ENCODE measurements at places on chromosomes 11 and 22.

DNA sequence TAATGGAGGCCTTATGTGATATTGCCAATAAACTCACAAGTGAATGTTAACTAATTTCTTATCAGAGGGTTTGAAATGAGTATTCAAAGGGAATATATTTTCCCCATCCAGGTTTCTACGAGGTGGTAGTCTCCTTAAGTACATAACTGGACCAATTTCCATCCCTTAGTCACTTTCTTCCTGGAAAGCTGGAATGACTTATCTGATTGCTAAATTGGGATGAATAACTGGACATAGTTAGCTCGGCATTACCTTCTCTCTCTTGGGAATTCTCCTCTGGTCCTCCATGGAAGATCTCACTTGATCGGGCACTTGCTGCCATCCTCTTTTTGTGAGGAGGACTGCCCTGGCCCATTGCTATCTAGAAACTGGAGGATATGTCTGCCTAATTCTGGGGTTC lies 109.1 kb downstream of the TRPC6 start:
- H3K4me1 ChIP-seq, result no peaks in the 10 kb centered on the region
- no peaks in the 10 kb centered on the region for H3K27me3 ChIP-seq
- H3K36me3 ChIP-seq, result no peaks in the 10 kb centered on the region
- H3K27ac ChIP-seq, result no peak overlapping the region

DNA sequence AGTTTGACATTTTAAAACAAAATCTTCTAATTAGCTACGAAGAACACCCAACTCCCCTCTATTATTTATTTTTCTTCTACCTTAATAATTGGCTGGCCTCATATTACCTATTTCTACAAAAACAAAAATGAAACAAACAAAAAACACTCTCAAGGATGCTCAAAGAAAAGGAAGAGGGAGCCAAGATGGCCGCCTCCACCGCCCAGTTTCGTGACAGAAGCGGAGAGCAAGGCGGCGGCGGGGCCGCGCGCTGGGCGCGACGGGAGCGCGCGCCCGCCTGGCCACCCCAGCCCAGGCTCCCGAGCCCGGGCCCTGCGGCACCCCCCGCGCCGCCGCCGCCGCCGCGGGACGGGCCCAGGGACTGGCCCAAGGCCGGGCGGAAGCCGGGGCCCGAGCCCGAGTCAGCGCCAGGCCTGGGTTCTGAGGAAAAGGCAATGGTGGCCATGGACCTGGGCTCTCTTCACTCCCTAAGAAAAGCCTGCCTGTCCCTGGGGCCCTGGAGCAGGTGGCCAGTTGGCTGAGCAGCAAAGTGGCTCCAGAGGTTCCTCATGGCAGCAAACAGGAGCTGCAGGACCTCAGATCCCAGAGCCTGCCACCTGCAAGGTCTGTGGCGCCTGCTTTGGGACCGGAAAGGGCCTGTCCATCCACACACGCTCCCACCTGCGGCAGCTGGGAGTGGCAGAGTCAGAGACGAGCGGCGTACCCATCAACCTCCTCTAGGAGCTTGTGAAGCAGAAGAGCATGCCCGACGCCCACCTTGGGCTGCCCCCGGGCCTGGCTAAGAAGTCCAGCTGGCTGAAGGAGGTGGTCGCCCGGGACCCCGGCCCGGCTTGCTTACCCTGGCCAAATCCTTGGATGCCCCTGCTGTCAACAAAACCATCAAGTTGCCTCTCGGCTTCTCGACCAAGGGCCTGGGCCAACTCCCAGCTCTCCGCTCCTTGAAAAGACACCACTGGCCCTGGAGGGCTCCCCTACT lies 543.2 kb upstream of the CCDC179 start:
- no peak overlapping the region for H3K27ac ChIP-seq
- no peaks in the 10 kb centered on the region for H3K27me3 ChIP-seq
- DNase-seq, result no peak
- no peaks in the 10 kb centered on the region for H3K4me1 ChIP-seq
- H3K4me3 ChIP-seq, result no peak overlapping the region

- H3K27me3 ChIP-seq, result no peaks in the 10 kb centered on the region
- no peak overlapping the region for H3K27ac ChIP-seq
- no peak for DNase-seq
- H3K36me3 ChIP-seq, result no peaks in the 10 kb centered on the region
Measured at GRCh38 chr11:45662096-45662664, 3.2 kb downstream of the CHST1 start.

DNA sequence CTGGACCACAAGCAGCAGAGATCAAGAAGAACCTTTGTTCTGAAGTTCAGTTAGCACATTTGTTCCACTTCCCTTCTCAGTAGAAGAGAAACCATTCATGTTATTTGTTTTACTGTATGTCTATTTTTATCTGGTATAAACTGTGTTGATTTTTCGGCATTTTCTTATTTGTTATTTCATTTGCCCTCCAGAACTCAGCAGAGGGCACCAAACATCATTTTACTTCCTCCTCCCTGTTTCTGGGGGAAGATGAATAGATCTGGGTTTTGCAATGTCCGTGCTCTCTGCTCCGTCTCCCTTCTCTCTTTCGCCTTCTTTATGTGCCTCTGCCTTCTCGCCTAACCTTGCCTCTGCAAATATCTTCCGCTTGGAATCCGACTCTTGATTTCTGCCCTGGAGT lies 366.9 kb downstream of the NTM start:
- no peaks in the 10 kb centered on the region for H3K4me1 ChIP-seq
- H3K27me3 ChIP-seq, result no peaks in the 10 kb centered on the region
- no peak overlapping the region for H3K27ac ChIP-seq
- H3K36me3 ChIP-seq, result no peaks in the 10 kb centered on the region
- no peak overlapping the region for H3K4me3 ChIP-seq

DNA sequence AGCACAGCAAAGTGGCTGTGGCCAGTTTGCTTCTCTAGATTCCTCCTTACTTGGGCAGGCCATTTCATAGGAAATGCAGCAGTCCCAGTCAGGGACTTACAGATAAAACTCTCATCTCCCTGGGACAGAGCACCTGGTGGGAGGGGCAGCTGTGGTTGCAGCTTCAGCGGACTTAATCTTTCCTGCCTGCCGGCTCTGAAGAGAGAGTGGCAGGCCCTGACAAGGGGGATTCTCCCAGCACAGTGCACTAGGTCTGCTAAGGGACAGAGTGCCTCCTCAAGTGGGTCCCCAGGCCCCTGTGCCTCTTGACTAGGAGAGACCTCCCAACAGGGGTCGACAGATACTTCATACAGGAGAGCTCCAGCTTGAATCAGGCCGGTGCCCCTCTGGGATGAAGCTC lies 1649.1 kb downstream of the LRRC4C start:
- H3K27ac ChIP-seq, result no peak overlapping the region
- no peaks in the 10 kb centered on the region for H3K4me1 ChIP-seq
- H3K4me3 ChIP-seq, result no peak overlapping the region
- no peak for DNase-seq

GRCh38 chr11:11788063-11788710 lies 53.6 kb upstream of the USP47 start:
- no peak overlapping the region for H3K4me3 ChIP-seq
- H3K27ac ChIP-seq, result no peak overlapping the region
- DNase-seq, result no peak
- H3K36me3 ChIP-seq, result no peaks in the 10 kb centered on the region
- H3K27me3 ChIP-seq, result no peaks in the 10 kb centered on the region

DNA sequence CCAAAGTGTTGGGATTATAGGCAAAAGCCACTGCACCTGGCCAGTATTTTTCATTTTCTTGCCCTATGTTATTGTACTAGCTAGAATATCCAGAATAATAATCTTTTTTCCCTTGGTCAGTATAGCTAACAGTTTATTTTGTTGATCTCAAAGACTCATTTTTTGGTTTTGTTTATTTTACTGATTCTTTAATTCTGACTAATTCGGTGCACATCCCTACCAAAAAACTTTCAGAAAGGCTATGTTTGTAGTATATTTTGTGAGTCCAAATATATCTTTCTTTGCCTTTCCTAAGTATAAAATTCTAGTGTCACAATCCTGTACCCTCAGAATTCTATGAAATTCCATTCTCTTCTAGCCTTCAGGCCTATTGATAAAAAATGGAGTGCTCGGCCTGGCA lies 84.3 kb downstream of the PHF21A start:
- H3K27ac ChIP-seq, result no peak overlapping the region
- no peaks in the 10 kb centered on the region for H3K27me3 ChIP-seq
- no peak overlapping the region for H3K4me3 ChIP-seq
- H3K36me3 ChIP-seq, result no peaks in the 10 kb centered on the region
- no peaks in the 10 kb centered on the region for H3K4me1 ChIP-seq

DNA sequence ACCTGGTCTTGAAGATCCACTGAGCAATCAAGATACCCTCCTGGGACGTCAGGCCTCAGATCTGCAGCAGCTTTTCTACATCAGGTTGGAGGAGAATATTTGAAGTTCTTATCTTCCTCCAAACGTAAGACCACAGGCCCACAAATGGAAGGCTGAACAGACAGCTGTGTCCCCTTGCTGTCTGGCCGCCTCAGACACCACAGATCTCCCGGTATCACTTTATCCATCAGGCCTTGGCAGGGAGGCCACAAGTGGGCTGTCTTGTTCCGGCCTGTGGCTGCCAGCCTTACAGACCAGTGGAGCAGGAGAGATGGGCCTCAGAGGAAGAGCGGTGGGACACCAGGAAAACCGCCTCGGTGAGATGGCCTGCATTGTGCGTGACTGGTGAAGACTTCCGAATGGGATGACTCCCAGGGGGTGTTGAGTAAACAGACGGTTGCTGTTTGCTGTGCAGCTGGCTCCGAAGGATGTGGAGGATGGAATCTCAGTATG lies 15.9 kb downstream of the UBASH3B start:
- H3K4me1 ChIP-seq, result no peaks in the 10 kb centered on the region
- no peaks in the 10 kb centered on the region for H3K27me3 ChIP-seq
- no peaks in the 10 kb centered on the region for H3K36me3 ChIP-seq
- no peak overlapping the region for H3K4me3 ChIP-seq

- no peaks in the 10 kb centered on the region for H3K36me3 ChIP-seq
- no peak overlapping the region for H3K27ac ChIP-seq
- DNase-seq, result no peak
Measured at GRCh38 chr11:35978183-35978582, 34.3 kb downstream of the LDLRAD3 start.

DNA sequence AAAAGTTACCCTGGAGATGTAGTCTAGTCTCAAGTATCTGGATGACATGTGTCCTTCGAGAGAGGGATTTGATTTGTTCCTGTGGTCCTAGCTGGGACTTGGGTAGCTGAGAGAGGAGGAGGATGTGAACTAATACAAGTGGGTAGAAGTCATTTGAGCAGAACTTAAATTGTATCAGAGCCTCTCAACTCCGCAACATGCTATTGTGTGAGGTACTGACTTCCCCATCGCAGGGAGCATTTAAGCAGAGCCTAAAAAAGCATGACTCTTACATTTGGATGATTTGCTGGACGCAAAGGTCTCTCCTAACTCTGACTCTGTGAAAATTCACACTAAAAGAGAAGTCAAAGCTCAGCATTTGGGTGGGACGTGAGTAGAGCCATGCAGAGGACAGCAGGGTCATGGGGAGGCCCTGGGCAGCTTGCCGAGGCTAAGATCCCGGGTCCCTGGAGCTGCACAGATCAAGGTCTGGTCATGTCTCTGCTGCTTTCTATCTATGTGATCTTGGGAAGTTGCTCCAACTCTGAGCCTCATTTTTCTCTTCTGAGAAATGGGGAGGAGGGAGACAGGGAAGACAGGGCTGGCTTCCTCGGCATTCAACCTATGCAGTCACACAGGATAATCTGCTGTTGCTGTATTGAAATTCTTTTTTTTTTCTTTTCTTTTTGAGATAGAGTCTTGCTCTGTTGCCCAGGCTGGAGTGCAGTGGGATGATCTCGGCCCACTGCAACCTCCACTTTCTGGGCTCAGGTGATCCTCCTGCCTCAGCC lies 44.9 kb downstream of the CD82 start:
- H3K27ac ChIP-seq, result no peak overlapping the region
- peaks cover 10% of the 10 kb centered on the region for H3K36me3 ChIP-seq
- no peak overlapping the region for H3K4me3 ChIP-seq
- H3K4me1 ChIP-seq, result peaks cover 23% of the 10 kb centered on the region
- no peaks in the 10 kb centered on the region for H3K27me3 ChIP-seq
- no peak for DNase-seq

DNA sequence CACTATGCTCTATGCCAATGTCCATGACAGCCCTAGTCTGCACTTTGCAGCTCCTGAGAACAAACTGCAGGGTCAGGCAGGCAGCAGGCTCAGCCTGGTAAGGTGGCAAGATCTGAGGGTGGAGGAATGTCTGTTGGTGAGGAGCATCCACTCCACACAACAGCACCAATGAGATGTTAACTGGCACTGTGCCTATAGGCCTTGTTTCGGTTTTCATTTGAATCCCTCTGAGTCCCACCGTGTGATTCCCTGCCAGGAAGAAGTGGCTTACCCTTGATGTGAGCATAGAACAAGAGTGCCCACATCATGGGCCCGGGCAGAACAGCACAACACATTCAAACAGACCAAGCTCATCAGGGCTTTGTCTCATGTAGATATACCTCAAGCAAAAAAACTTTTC lies 44.1 kb upstream of the CHRM4 start:
- no peaks in the 10 kb centered on the region for H3K27me3 ChIP-seq
- H3K27ac ChIP-seq, result no peak overlapping the region
- peaks cover 20% of the 10 kb centered on the region for H3K36me3 ChIP-seq
- H3K4me3 ChIP-seq, result no peak overlapping the region
- H3K4me1 ChIP-seq, result no peaks in the 10 kb centered on the region
- no peak for DNase-seq

GRCh38 chr11:38460896-38461295 lies 1862.9 kb upstream of the RAG2 start:
- no peak overlapping the region for H3K4me3 ChIP-seq
- H3K27ac ChIP-seq, result no peak overlapping the region
- no peak for DNase-seq
- H3K4me1 ChIP-seq, result no peaks in the 10 kb centered on the region
- H3K36me3 ChIP-seq, result no peaks in the 10 kb centered on the region
- no peaks in the 10 kb centered on the region for H3K27me3 ChIP-seq

GRCh38 chr11:40328890-40329614 lies 1130.4 kb downstream of the LRRC4C start:
- peak overlapping the region; percentile 46 for H3K27ac ChIP-seq
- H3K4me1 ChIP-seq, result peaks cover 6% of the 10 kb centered on the region
- no peaks in the 10 kb centered on the region for H3K36me3 ChIP-seq
- no peaks in the 10 kb centered on the region for H3K27me3 ChIP-seq

- no peaks in the 10 kb centered on the region for H3K4me1 ChIP-seq
- H3K4me3 ChIP-seq, result no peak overlapping the region
- no peak for DNase-seq
- no peaks in the 10 kb centered on the region for H3K27me3 ChIP-seq
- H3K36me3 ChIP-seq, result no peaks in the 10 kb centered on the region
Measured at GRCh38 chr11:58640386-58641023, 18.0 kb downstream of the CNTF start.

DNA sequence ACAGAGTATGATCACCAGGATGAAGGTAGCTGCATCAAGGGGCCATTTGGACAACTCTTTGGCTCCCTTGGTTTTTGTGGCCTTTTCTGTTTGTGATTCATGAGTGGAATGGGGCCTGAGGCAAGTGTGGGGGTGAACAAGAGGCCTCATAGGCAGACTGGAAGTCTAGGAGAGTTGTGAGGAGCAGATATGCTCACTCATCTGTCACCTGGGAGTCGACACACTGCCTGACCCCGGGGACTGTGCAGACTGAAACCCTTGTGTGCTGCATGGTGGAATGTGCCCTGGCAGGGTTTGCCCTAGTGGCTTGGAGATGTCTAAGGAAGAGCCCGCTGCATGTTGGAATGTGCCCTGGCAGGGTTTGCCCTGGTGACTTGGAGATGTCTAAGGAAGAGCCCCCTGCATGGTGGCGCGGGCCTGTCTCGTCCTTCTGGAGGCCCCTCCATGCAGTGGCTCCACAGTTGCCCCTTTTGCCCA lies 60.0 kb downstream of the MED15 start:
- H3K36me3 ChIP-seq, result peaks cover 31% of the 10 kb centered on the region
- no peak overlapping the region for H3K4me3 ChIP-seq
- DNase-seq, result no peak
- H3K4me1 ChIP-seq, result no peaks in the 10 kb centered on the region
- H3K27me3 ChIP-seq, result no peaks in the 10 kb centered on the region

Data from liver (tissue), 10 donors.